ENCODE measurements at places on chromosomes 16 and 17.

GRCh38 chr16:30569281-30569680, 2.2 kb downstream of the ZNF688 start:
- ATAC-seq: no peak

DNA sequence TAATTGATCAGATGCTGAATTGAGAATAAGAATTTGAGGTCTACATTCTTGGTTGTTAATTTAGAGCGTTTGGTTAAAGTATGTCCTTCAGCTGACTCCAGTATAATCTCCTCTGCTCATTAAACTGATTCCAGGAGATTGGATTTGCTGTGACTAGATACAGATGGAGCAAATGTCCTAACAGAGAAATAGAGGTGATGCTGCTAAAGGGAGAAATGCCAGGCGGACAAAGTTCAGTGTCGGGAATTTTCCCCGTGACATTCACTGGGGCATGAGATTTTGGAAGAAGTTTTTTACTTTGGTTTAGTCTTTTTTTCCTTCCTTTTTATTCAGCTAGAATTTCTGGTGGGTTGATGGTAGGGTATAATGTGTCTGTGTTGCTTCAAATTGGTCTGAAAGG, 19.0 kb downstream of the PRKAR1A start:
- no peak for ATAC-seq

DNA sequence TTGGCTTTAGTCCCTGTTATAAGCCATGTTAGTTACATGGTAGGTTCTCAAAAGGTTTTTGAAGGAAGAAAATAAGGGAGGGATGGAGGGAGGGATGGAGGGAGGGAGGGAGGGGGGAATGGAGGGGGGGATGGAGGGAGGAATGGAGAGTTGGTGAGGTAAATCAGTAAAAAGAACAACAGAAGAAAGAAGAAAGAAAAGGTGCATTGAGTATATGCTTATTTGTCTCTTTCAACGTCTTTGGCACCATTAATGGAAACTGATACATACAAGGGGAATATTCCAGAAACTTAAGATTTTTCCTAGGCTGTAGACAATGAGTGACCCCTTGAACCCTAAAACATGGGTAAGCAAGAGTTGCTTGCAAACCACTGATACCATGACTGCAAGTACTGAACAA, 1056.3 kb downstream of the CDH11 start:
- ATAC-seq: no peak

DNA sequence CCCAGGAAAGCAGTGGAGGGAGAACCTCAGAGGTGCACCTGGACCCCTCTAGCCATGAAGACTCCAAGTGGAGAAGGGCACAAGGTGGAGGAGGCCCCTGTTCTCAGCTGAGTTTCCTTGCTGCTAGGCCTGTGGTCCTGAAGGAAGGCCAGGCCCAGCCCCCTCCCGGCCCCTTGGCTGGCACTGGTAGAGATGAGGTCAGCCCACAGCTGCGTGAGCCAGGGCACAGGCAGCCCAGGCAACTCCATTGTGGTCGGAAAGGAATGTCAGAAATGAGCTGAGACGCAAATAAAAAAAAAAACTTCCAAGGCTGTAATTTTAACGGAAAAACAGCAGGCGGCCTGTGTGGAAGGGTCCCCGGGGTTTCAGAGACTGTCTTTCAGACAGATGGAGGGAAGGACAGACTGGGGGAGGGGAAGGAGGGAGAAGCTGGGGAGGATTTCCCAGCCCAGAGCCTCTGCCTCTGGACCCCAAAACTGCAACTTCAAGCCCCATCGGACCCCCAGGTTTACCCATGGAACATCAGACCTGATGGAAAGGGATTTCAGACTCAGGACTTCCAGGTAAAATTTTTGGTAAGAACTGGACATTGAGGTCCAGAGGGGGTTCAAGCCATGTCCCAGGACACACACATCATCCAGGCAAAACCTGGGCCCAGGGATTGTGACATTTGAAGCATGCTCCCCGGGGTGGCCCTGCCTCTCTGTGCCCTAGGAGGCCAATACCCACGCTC, 25.6 kb upstream of the MRPS23 start:
- no peak for ATAC-seq

- no peak for ATAC-seq
Measured at GRCh38 chr17:60724647-60725046, 47.0 kb downstream of the BCAS3 start.

GRCh38 chr16:46974352-46974751, 878 bp upstream of the DNAJA2 start:
- ATAC-seq: peak; percentile 30
